ENCODE measurements at places on chromosomes 12 and 14. TPM values are rescaled to one million over a fixed set of nuclear protein-coding genes. Genes with fewer than 3 reads are reported as not detected.

- H3K4me3 ChIP-seq = peak overlapping the region; percentile 78
- no peaks in the 10 kb centered on the region for H3K27me3 ChIP-seq
- DNase-seq = peak; percentile 68
- peaks cover 21% of the 10 kb centered on the region for H3K4me1 ChIP-seq
These were observed 1.8 kb downstream of the SLC38A1 start for GRCh38 chr12:46266869-46267574.

- H3K36me3 ChIP-seq = peaks cover 9% of the 10 kb centered on the region
- H3K4me3 ChIP-seq = no peak overlapping the region
- no peaks in the 10 kb centered on the region for H3K27me3 ChIP-seq
- H3K4me1 ChIP-seq = peaks cover 5% of the 10 kb centered on the region
- DNase-seq = no peak
These were observed 4.8 kb downstream of the AEBP2 start for GRCh38 chr12:19444097-19444496.

DNA sequence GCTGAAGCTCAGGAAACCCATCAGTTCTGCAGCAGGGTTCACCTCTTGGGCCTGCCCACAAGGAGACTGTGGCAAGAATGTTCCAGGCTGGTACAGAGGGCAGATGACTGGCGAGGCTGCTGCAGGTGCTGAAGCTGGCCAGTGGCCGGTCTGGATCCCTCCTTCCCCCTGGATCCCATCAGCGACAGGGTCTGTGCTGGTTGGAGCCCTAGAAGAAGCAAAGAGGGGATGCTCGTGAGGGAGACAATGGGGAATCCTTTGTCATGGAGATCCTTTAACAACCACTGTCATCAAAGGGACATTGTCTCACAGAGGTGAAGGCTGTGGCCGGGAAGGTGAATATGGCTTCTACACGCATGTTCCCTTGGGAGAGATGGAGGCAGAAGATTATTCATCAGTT lies 211.4 kb upstream of the TMEM132C start:
- no peak overlapping the region for H3K27ac ChIP-seq
- no peaks in the 10 kb centered on the region for H3K36me3 ChIP-seq
- H3K27me3 ChIP-seq = no peaks in the 10 kb centered on the region
- H3K4me1 ChIP-seq = no peaks in the 10 kb centered on the region

DNA sequence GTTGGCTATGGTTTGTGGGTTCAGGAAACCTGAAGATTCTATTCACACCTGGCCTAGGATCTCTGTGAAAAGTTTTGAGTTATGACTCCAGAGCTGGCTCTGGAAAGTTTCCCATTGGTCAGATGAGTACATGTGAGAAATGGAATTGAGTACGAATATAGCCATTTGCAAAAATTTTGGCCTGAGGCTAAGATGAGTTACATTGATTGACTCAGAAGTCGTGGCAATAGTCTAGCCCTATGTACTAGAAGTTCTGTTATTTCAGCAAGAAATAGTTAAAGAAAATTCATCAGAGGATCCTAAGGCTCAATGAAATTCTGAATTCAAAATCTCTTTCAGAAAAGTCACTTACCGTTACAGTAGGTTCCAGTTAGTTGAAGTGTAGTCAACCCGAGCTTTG lies 109.9 kb downstream of the PTCSC3 start:
- H3K4me1 ChIP-seq = no peaks in the 10 kb centered on the region
- H3K27ac ChIP-seq = no peak overlapping the region
- no peak for DNase-seq
- no peaks in the 10 kb centered on the region for H3K27me3 ChIP-seq

- no peaks in the 10 kb centered on the region for H3K36me3 ChIP-seq
These were observed 43.3 kb downstream of the GALNT9 start for GRCh38 chr12:132285991-132286681.

DNA sequence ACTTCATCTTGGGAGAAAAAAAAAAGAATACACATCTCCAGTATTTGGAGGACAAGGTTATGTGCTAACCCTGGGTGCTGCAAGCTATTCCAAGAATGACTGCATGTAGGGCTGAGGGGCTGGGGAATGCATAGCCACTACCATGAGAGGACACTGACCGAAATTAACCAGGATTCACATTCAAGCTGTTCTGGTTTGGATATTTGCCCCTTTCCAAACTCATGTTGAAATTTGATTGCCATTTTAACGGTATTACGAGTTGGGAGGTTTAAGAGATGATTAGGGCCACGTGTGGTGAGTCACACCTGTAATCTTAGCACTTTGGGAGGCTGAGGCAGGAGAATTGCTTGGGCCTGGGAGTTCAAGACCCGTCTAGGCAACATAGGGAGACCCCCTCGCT lies 18.5 kb upstream of the MARK3 start:
- H3K27ac ChIP-seq = no peak overlapping the region
- no peaks in the 10 kb centered on the region for H3K27me3 ChIP-seq
- no peaks in the 10 kb centered on the region for H3K36me3 ChIP-seq

GRCh38 chr12:128891856-128892255 lies 38.6 kb downstream of the GLT1D1 start:
- no peaks in the 10 kb centered on the region for H3K36me3 ChIP-seq
- DNase-seq = no peak
- no peak overlapping the region for H3K4me3 ChIP-seq
- no peaks in the 10 kb centered on the region for H3K27me3 ChIP-seq
- H3K27ac ChIP-seq = no peak overlapping the region
- no peaks in the 10 kb centered on the region for H3K4me1 ChIP-seq

GRCh38 chr12:108191938-108192337 lies 62.9 kb downstream of the WSCD2 start:
- no peaks in the 10 kb centered on the region for H3K36me3 ChIP-seq
- no peak for DNase-seq
- no peaks in the 10 kb centered on the region for H3K4me1 ChIP-seq
- no peak overlapping the region for H3K4me3 ChIP-seq
- no peaks in the 10 kb centered on the region for H3K27me3 ChIP-seq

GRCh38 chr14:75315144-75315543 lies 36.5 kb downstream of the FOS start:
- H3K36me3 ChIP-seq = no peaks in the 10 kb centered on the region
- H3K4me1 ChIP-seq = peaks cover 3% of the 10 kb centered on the region

GRCh38 chr12:114314403-114314802 lies 91.5 kb downstream of the TBX5 start:
- H3K27ac ChIP-seq = no peak overlapping the region
- H3K4me1 ChIP-seq = no peaks in the 10 kb centered on the region
- DNase-seq = no peak
- H3K4me3 ChIP-seq = no peak overlapping the region

DNA sequence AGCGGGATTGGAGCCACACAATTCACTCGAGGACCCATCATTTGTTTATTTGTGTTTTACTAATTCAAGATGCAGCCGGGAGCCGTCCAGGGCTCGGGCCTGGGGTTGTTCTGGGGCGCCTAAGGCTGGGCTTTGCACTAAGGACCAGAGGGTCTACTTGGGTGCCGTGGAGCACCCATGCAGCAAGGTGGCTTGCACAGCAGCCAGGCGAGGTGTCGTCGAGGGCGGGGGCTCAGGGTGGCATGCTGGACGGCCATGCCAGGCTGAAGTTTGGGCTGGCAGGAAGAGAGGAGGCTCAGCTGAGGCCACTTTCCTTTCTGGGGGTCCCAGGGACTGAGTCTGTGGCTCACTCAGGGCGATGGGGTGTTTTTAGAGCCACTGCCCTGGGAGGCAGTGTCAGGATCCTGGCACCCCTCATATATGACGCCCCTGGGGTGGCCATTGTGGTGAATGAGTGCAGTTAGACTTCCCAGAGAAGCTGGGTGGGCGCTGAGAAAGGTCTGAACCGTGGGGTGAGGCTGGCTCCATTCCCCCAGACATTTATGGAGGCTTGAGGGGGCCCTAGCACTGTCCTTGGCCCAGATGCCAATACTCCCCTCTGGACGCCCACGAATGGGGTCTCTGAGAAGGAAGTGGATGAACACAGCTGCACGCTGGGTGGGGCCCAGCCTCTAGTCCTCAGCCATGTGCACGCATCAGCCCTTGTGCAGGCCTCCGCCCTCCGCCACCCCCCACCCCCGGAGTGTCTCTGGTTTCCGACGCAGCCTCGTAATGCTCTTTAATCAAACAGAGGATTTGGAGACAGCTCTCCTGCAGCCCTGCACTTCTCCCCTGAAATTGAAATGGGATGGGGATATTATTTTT lies 11.3 kb downstream of the MEG3 start:
- H3K27me3 ChIP-seq = no peaks in the 10 kb centered on the region
- no peaks in the 10 kb centered on the region for H3K36me3 ChIP-seq
- H3K27ac ChIP-seq = no peak overlapping the region
- DNase-seq = no peak

- peaks cover 4% of the 10 kb centered on the region for H3K4me1 ChIP-seq
- no peak overlapping the region for H3K27ac ChIP-seq
- no peaks in the 10 kb centered on the region for H3K27me3 ChIP-seq
- no peaks in the 10 kb centered on the region for H3K36me3 ChIP-seq
These were observed 23.9 kb downstream of the FERMT2 start for GRCh38 chr14:52926953-52927352.

DNA sequence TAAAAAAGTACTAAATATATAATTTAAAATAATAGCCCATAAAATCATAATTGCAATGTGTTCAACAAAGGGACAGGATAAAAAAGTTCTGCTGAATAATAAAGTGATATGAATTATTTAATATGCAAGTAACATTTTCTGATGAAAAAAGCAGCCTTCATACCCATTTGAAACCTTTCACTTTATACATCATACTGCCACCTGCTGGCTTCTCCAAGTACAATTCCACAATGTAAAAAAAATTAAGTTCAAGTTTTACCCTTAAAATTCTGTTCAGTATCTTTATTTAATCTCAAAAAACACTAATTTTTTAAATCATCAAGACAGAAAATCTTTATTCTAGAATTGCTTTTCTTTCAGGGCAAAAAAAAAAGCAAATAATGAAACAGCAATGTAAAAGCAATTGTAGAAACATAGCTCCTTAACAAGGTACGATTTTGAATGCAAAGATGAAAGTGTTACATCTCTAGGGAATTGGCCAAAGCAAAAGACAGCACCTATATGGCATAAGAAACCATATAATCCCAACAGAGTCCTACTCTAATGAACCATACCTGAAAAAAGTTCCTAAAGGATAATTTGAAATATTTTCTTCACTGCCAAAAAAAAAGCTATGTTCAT lies 15.0 kb downstream of the MDM1 start:
- peak; percentile 52 for DNase-seq
- no peak overlapping the region for H3K4me3 ChIP-seq
- no peaks in the 10 kb centered on the region for H3K27me3 ChIP-seq
- H3K4me1 ChIP-seq = no peaks in the 10 kb centered on the region
- no peak overlapping the region for H3K27ac ChIP-seq
- H3K36me3 ChIP-seq = peaks cover 34% of the 10 kb centered on the region

DNA sequence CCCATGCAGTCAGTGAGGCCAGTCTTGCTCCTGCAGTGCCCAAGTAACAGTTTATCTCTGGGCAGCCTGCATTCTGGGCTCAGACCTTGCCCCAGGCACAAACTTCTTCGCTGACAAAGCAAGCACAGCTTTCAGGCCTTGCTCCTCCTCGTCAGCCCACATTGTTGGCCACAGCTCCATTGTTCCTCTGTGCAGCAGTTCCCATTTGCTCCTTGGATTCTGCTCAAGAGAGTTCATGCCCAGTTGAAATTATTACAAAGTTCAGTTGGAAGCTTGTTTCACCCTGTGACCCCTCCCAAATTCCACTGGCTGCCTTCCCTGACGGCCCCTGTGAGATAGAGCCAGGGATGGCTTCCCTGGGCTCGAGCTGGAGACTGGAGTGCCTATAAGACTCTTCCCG lies 163.4 kb upstream of the DDHD1 start:
- no peaks in the 10 kb centered on the region for H3K27me3 ChIP-seq
- no peak for DNase-seq
- no peaks in the 10 kb centered on the region for H3K36me3 ChIP-seq
- no peaks in the 10 kb centered on the region for H3K4me1 ChIP-seq

DNA sequence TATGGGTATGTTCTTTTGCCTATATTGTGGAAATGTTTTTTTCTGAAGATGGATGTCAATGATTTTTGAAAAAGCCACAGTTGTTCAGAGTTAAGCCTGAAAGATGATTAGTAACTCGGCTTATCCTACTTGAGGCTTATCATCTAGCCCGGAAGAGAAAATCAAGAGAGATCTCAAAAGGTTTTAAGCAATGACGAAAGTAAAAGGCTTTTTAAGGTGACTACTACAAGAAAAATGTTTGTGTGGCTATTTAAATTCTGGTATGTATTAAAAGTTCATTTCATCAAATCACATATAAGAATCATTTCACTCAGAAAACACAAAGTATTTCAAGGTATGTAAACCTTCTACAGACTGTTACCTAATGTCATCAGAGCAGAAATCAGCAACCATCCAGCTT lies 40.2 kb downstream of the HEATR5A start:
- DNase-seq = no peak
- no peaks in the 10 kb centered on the region for H3K4me1 ChIP-seq
- no peak overlapping the region for H3K4me3 ChIP-seq
- H3K27me3 ChIP-seq = no peaks in the 10 kb centered on the region

DNA sequence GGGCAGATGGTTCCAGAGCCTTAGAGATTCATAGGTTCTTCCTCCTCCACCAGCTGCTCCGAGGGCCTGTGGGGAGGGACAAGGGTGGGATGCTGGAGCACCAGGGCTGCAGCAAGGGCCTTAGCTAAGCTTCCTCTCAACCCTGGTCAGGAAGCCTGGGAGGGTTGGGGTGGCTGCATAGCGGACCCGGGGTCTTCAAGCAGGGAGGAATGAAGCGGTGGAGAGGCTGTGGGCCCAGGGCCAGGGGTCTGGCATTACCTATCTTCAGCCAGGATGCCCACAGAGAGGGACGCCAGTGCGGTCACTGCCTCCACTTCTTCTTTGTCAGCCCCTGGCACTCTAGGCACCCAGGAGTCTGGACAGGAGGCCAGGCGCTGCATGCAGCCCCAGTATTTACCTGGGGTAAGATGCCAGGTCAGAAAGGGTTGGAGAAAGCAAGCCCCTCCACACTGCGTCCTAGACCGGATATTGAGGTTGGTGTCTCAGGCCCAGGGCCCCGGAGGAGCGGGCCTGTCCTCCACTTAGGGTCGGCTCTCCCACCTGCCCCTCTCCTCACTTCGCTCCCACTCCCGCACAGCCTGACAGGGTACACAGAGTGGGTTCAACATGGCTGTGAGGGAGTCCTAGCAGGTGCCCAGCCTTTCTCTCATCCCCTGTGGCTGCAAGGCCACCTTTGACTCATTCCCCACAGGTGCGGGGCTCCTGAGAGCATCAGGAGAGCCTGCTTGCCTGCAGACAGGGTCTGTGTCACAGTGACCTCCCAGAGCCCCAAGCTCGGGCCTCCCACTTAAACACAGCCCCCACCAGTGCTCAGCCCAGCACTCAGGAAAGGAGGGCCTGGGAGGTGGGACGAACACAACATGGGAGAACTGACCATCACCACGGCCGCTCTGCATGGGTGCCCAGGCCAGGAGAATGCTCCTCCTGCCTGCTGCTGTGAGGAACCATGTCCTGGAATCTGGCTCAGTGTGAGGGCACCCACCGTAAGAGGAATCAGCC lies 11.1 kb downstream of the SLC48A1 start:
- no peak overlapping the region for H3K27ac ChIP-seq
- no peak overlapping the region for H3K4me3 ChIP-seq
- H3K4me1 ChIP-seq = peaks cover 11% of the 10 kb centered on the region
- DNase-seq = no peak

The RFLNA gene
- polyA plus RNA-seq = 0.59 TPM

The TAS2R9 gene
- not detected for polyA plus RNA-seq

The NEUROD4 gene
- 0.07 TPM for polyA plus RNA-seq

The NDRG2 gene
- polyA plus RNA-seq = 77.8 TPM

The EPYC gene
- polyA plus RNA-seq = 0.25 TPM

The ACRBP gene
- 10.5 TPM for polyA plus RNA-seq

The KCNC2 gene
- polyA plus RNA-seq = 0.02 TPM

The ZBTB25 gene
- 15.0 TPM for polyA plus RNA-seq

The JKAMP gene
- 51.3 TPM for polyA plus RNA-seq

The HCAR2 gene
- polyA plus RNA-seq = 4.3 TPM

The GALNT16 gene
- 0.91 TPM for polyA plus RNA-seq

Measured in thymus (tissue), 14 donors.